Psoas muscle (tissue), 8 donors: ENCODE measurements at places on chromosomes 4 and X. TPM values are rescaled to one million over a fixed set of nuclear protein-coding genes. Genes with fewer than 3 reads are reported as not detected.

RBM46 gene
- not detected for total RNA-seq

ATP1B4 gene
- 8.5 TPM for total RNA-seq

GABRG1 gene
- total RNA-seq = not detected

GPR50 gene
- not detected for total RNA-seq

TECRL gene
- total RNA-seq = 65.0 TPM

DNA sequence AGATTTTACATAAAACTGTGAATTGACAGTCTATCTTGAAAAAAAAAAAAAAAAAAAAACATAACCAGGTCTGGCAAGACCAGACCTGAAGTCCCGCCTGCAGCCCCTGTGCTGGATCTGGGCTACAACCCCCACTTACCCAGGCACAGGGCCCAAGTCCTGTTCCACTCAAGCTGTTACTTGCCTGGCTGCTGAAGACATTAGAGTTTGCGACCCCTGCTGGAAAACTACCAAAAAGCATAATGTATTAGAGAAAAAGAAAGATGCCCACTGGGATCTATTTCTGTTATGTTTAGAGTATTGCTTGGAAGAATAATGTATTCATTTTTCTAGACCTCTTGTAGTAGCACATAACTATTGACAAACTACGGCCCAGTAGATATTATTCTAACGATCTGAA, 4.7 kb downstream of the HS3ST1 start:
- H3K4me3 ChIP-seq = no peak overlapping the region
- DNase-seq = no peak
- H3K27me3 ChIP-seq = no peaks in the 10 kb centered on the region
- no peaks in the 10 kb centered on the region for H3K36me3 ChIP-seq

- no peaks in the 10 kb centered on the region for H3K36me3 ChIP-seq
- DNase-seq = no peak
- no peaks in the 10 kb centered on the region for H3K4me1 ChIP-seq
- no peak overlapping the region for H3K4me3 ChIP-seq
Measured at GRCh38 chr4:17701882-17702281, 79.5 kb downstream of the FAM184B start.

DNA sequence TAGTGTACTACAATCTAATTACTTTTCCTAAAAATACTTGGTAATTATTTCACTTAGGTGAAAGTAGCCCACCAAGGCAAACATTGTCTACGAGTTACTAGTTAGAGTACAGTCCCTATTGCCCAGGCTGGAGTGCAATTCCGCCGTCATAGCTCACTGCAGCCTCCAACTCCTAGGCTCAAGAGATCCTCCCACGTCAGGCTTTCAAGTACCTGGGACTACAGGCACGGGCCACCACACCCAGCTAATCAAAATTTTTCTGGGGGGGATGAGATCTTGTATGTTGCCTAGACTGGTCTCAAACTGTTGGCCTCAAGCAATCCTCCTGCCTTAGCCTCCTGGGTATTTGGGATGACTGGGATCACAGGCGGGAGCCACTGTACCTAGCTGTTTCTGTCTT, 21.9 kb downstream of the FAM193A start:
- H3K27me3 ChIP-seq = no peaks in the 10 kb centered on the region
- H3K4me1 ChIP-seq = peaks cover 4% of the 10 kb centered on the region
- DNase-seq = no peak
- H3K4me3 ChIP-seq = no peak overlapping the region

- H3K36me3 ChIP-seq = no peaks in the 10 kb centered on the region
- no peak overlapping the region for H3K27ac ChIP-seq
- no peak for DNase-seq
- H3K4me3 ChIP-seq = no peak overlapping the region
- H3K4me1 ChIP-seq = no peaks in the 10 kb centered on the region
Measured at GRCh38 chr4:40826821-40827220, 77.1 kb downstream of the NSUN7 start.

- H3K4me3 ChIP-seq = no peak overlapping the region
- peaks cover 9% of the 10 kb centered on the region for H3K27me3 ChIP-seq
- no peaks in the 10 kb centered on the region for H3K4me1 ChIP-seq
- no peak overlapping the region for H3K27ac ChIP-seq
- no peak for DNase-seq
- no peaks in the 10 kb centered on the region for H3K36me3 ChIP-seq
Measured at GRCh38 chrX:18757956-18758932, 50.8 kb downstream of the PPEF1 start.

DNA sequence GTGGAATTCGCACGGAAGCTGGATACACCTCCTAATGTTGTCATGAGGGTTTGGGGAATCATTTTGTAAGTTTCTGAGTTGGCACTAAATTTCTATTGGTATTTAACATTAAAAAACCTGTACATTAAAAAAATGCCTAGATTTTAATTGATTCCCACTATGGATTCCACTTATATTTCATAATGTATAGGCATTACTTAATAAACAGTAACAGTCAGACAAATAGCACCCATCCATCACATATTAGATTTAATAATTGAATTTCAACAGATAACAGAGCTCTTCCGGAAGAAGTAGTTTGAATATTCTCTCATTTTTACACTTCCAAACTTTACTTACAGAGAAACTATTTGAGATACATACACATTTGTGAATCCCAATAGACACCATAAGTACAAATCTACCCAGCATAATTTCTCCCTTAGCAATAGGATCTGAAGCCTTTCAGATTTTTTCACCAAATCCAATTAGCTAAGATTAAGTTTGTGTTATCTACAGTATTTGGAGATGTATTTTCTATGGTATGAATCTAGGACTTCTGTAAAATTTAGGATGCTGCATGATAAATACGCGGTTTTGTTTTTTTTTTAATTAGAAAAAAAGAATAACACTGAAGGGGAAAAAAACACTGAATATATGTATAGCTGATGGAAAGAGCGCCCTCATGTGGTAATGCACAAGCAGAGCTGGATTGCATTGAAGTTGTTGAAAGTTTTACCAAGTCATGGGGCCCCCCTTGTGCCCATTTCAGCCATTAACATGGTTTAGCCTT, 12.2 kb upstream of the ODAM start:
- H3K4me3 ChIP-seq = no peak overlapping the region
- no peak for DNase-seq
- no peaks in the 10 kb centered on the region for H3K36me3 ChIP-seq
- H3K27ac ChIP-seq = no peak overlapping the region

DNA sequence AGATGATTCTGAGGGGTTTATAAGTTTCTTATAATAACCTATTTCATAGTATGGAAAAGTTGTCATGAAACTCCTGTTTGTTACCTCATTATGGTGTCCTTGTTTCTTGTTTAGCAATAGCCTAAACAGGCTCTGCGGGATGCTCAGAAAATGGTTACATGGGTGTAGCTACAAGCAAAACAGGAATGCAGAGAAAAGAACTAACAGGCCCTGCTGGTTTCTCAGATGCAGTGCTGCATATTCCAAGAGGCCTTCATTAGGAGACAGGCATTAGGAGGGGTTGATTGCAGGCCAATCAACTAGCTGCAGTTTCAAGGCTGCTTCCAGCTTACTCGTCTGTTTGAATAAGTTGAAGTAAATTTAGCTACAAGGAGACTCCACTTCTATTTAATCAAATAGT, 37.6 kb upstream of the HPGD start:
- H3K27ac ChIP-seq = no peak overlapping the region
- no peak overlapping the region for H3K4me3 ChIP-seq
- H3K4me1 ChIP-seq = no peaks in the 10 kb centered on the region
- DNase-seq = no peak
- H3K27me3 ChIP-seq = no peaks in the 10 kb centered on the region

GRCh38 chrX:8927066-8927635, 106.8 kb downstream of the FAM9B start:
- H3K27ac ChIP-seq = no peak overlapping the region
- no peaks in the 10 kb centered on the region for H3K36me3 ChIP-seq
- H3K27me3 ChIP-seq = no peaks in the 10 kb centered on the region
- DNase-seq = no peak

- peaks cover 1% of the 10 kb centered on the region for H3K4me1 ChIP-seq
- H3K4me3 ChIP-seq = no peak overlapping the region
- H3K27me3 ChIP-seq = no peaks in the 10 kb centered on the region
- H3K27ac ChIP-seq = no peak overlapping the region
Measured at GRCh38 chrX:9335251-9335650, 129.6 kb upstream of the TBL1X start.

- peaks cover 3% of the 10 kb centered on the region for H3K4me1 ChIP-seq
- no peak overlapping the region for H3K4me3 ChIP-seq
- no peak for DNase-seq
- H3K36me3 ChIP-seq = no peaks in the 10 kb centered on the region
- peaks cover 58% of the 10 kb centered on the region for H3K27me3 ChIP-seq
Measured at GRCh38 chr4:5887011-5887360, 5.9 kb downstream of the CRMP1 start.
